Glomerular endothelial cell (primary cell): ENCODE measurements at places on chromosomes 13 and 19. TPM values are rescaled to one million over a fixed set of nuclear protein-coding genes. Genes with fewer than 3 reads are reported as not detected.

The TYROBP gene
- not detected in 2 replicates for total RNA-seq

The ZNF382 gene
- 6.0 and 8.5 TPM in 2 replicates for total RNA-seq

The SLC17A7 gene
- not detected in 2 replicates for total RNA-seq

The NKPD1 gene
- total RNA-seq: 0.29 TPM in 2 replicates

The POU2F2 gene
- total RNA-seq: 7.4 and 10.7 TPM in 2 replicates

The POGLUT2 gene
- 20.6 and 22.1 TPM in 2 replicates for total RNA-seq

The KLHL1 gene
- 0.34 TPM in 1 of 2 replicates, not detected in the other for total RNA-seq

DNA sequence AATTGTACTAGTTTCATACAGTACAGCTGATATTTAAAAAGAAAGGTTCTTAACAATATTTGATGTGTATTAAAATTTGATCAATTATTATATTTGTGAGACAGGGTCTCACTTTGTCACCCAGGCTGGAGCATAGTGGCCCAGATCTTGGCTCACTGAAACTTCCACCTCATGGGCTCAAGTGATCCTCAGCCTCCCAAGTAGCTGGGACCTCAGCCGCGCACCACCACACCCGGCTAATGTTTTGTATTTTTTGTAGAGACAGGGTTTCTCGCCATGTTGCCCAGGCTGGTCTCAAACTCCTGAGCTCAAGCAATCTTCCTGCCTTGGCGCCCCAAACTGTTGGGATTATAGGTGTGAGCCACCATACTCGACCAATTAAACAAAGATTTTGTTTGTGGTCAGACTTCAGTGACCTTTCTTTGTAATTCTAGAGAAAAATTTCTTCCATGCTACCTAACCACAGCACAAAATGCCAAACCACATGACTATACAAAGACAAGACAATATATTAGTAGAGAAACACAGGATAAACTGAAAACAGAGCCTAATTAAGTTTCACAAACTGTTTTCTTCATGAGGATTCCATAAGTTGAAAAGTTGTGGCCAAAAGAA is 59.6 kb downstream of the RBM26 start:
- DNase-seq: no peak

DNA sequence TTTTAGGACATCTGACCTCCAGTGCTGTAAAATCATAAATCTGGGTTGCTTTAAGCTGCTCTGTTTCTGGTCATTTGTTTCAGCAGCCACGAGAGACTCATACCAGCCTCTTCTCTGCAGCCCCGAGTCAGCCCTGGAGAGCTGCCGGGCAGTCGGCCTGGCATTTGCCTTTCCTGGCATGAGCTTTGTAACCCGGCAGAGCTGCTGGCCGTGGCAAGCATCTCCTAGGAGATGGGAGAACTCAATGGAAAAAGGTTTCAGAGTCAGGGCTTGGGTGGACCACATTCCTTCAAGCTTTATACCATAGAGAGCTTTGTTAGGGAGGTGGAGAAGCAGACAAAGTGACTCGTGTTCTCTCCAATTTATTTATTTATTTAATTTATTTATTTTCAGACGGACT is 21.6 kb upstream of the CCL25 start:
- DNase-seq: no peak

DNA sequence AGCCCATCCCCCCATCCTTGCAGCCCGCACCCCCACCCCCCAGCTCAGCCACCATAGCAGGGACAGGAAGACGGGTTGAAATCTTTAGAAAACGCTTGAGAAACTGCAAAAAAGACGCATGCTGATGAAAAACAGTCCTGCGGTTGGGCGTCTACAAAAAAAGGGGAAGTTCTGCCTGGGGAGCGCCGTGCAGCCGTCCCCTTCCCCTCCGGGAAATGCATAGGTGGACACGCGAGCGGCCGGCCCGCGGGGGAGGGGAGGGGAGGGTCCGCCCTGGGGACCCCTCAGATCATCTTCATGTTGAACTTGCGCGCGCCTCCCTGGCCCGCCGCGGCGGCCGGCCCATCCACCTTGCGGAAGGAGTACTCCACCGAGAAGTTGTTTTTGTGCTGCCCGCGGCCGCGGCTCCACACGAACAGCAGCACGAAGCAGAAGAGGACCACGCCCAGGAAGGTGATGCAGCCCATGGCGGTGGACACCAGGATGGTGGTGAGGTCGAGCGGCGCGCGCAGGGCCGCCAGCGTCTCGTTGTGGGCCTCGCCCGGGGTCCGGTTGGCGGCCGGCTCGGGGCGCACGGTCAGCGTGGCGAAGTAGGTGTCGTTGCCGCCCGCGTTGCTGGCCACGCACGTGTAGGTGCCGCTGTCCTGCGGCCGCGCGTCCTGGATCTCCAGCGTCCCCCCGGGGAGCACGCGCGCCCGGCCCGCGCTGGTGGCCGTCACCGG is 7.9 kb upstream of the PEAK3 start:
- no peak for DNase-seq

GRCh38 chr19:41915021-41915775 is 13.1 kb downstream of the ERFL start:
- no peak for DNase-seq

- no peak for DNase-seq
These were observed 357.3 kb downstream of the KLF5 start for GRCh38 chr13:73416093-73416492.

DNA sequence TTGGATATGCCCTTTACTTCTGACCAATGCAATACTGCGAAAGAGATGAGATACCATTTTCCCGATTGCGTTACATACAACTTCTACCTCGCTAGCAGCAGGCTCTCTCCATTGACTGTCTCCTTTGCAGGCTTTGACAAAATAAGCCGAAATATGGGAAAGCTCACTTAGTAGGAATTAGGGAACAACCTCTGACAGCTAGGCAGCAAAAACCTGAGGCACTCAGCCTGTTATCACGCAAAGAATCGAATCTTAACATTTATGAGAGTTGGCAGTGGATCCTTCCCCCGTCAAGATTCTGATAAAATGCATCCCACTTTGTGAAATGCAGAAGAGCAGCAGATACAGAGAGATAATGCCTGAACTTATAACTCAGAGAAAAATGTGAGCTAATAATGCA is 1379.5 kb upstream of the PCDH9 start:
- no peak for DNase-seq

GRCh38 chr19:34733266-34733745 is 737 bp upstream of the ZNF181 start:
- DNase-seq: no peak

DNA sequence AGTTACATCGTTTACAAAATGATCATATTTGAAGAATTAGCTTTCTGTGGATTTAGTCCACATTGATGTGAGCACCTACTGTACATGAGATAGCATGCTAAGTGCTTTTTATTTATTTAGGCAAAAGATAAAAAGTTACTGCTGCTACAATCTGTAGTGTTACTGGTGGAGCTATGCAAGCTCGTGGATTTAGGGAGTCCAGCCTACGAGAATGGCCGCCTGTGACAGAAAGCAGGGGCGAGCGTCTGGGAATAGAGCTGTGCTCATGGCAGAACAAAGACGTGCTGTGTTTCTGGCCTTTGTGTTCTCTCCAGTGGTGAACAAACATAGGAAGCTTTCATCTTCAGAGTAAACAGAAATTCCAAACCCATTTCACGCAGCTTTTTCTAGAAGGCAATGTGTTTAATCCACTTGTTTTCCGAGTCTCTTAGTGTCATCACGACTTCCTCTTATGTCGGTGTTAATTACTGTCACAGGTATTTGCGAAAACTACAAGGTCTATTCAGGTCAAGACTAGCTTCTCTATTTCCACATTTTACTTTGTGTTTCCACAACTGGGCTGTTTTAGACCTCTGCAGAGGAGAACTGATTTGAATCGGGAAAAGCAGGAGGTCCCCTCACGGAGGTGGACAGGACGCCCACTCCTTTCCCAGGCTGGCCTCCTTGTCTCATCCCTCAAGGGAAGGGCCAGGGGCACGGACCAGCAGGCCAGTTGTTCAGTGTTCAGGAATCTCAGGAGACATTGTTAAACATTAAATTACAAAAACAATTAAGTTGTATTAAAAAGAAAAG is 67.3 kb downstream of the ATP11A start:
- no peak for DNase-seq

DNA sequence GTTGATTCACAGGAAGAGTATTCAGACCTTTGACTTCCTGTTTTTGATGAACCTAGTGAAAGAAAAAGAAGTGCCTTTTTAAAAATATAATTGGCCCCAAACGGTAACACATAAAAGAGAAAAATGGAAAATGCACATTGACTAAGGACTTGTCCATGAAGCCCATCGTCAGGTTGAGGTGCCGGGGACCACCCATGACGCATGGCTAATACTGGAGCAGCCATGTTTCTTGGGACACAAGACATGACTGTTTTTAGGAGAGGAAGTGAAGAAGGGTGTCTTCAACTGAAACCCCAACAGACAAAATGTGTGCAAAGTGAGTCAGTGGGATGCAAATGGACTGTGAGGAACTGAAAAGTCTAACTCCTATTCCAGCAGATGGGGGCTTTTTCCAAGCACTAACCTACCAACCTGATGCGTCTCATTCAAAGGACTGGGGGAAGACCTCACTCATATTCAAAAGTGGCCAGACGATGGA is 459.4 kb downstream of the FOXO1 start:
- no peak for DNase-seq

DNA sequence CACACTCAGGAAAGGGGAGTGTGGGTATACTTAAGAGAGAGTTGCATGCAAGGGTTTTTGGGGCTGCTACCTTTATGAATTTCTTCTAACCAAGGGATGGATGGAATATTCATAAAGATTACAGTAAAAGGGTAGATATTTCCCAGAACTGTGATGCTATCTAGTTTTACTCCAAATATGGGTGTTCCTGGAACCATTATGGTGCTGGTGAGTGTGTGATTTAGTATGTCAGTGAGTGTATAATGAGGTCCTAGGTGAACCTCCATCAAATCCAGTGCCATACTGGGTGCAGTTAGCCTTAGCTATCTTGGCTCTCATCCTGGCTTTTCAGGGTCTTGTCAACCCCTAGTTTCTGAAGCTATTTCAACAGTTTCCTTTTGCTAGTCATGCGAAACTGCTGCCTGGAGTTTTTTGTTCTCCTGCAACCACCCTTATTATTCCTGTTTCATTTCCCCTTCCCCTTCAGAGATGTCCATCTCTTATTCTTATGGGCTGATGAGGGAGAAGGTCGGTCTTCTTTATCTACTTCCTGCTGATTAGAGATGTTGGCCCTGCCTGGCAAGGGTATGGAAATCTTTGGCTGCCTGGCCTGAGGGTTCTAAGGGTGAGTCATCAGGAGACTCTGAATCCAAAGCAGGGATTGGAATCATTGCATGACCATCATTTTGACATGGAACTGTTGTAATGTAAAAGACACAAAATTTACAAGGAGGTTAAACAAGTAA is 202.3 kb downstream of the NBEA start:
- DNase-seq: no peak

GRCh38 chr13:24355103-24355502 is 45.7 kb downstream of the C1QTNF9 start:
- DNase-seq: no peak

DNA sequence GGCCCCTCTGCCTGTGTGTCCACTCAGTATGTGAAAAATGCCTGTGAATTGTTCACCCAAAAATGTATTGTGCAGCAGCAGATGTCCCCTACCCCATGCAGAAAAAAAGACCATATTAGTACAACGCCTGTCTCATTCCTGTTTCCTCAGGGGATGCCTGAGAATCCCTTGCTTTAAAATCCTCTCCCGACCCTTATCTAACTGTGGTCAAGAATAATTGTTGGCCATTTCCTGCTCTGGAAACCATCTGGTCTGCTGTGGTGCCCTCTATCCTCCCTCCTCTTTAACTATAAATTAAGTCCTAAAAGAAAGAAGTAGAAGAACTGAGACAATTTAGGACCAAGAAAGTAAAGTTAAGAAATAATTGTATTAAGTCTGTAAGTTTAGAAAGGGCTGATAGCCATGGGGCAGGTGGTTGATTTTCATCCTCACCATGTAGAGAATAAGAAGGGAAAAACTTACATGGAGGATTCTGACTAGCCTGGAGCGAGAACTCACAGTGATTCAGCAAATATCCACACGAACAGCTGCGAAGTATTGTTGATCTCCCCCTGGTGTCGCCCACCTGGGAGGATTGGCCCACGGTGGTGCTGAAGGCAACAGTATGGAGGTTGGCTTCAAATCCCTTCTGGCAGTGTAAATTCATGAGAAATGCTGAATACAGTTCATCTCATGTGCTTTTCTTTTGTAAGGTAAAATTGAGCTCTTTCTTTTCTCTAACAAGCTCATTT is 85.6 kb downstream of the COL4A2 start:
- no peak for DNase-seq

- no peak for DNase-seq
These were observed 150.0 kb downstream of the RAP2A start for GRCh38 chr13:97583907-97584497.

- DNase-seq: no peak
These were observed 12.2 kb downstream of the ZNF112 start for GRCh38 chr19:44344255-44344654.

DNA sequence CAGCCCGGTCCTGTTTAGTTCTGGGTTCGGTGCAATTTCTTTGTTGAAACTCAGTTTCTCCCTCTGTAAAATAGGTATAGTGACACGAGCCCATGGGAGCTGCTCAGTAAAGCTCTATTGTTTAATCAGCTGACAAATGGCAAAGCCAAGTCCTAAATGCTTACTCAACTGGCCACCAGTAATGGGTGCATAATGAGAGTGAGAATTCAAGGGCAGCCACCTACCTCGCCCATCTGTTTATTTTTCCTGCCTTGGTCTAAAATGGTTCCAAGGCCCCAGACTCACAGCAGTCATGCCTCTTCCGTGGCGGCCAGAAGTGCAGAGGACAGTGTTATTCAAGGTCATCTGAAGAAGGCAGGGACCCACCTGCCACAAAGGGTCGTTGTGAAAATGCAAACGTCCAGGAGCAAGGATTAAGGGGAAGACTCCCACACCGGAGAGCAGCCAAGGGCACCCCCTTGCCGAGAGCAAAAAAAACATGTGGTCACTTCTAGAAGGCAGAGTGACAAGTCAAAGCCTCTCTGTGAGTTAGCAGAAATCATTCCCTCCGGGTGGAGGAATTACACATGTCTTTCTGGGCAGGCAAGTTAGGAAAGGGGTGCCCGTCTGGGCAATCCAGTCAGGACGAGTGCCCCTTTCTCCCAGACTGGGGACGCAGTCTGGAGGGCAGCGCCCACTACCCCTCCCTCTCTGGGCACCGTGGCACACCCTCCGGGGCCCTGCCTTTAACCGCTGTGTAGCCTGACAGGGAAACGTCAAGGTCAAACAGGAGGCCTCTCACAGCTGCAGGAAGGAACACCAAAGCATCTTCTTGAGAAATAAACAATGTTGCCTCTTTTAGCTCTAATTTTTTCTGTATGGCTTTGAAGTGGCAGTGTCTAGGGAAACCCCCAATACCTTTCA is 186.2 kb downstream of the FOXO1 start:
- DNase-seq: no peak

- no peak for DNase-seq
These were observed 173.6 kb downstream of the ZNF536 start for GRCh38 chr19:30545752-30546151.

DNA sequence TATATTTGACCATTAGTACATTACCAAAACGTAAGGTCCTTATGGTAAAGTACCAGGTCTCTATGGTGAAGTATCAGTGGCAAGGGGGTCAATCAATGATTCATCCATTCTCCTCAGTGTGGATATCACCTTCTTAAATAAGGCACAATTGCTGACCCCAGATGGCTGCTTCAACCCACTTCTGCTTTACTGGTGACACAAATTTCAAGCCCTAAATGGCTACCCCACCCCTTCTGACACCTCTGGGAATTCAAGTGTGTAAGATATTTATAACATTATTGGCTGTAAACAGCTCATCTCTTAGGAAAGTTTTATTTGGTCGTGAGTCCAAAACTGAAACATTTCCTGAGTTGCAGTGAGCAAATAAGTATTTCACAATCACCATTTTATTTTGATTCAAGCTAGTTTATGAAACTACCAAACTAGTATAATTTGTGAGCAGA is 7.9 kb upstream of the WBP4 start:
- no peak for DNase-seq
